Ascending aorta (tissue), 2 donors: ENCODE measurements at places on chromosomes 2 and 18.
A peak's percentile ranks its signal among the peaks of the same experiment; 100 is the strongest.

DNA sequence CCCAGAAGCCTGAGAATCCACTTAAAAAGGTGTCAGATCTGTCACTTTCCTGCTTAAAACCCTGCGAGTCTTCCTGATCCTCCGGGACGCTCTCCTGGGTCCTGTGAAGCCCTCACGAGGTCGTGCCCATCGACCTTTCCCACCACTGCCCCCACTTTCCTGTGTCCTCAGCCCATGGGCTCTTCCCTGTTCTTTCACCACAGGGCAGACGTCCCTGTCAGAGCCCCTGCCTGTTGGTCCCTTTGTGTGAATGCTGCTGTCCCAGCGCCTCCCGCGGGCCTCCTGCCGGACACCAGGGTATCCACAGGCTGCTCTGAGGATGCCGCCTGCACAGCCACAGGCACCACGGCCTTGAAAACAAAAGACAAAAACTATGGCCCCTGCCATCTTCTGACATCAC is 125.6 kb downstream of the TMEM18 start:
- no peak for DNase-seq

DNA sequence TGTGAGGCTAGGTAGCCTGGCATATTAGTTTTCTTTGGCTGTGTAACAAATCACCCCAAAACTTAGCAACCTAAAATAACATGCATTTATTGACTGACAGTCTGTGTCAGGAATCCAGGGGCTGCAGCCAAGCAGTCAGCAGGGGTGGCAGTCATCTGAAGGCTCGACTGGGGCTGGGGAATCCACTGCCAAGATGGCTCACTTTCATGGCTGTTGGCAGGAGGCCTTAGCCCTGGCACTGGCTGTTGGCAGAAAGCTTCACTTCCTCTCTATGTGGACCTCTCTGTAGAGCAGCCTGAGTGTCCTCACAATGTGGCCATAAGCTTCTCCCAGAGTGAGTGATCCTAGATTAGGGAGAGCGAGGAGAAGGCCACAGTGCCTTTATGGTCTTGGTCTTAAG is 78.0 kb downstream of the LTBP1 start:
- DNase-seq: no peak

DNA sequence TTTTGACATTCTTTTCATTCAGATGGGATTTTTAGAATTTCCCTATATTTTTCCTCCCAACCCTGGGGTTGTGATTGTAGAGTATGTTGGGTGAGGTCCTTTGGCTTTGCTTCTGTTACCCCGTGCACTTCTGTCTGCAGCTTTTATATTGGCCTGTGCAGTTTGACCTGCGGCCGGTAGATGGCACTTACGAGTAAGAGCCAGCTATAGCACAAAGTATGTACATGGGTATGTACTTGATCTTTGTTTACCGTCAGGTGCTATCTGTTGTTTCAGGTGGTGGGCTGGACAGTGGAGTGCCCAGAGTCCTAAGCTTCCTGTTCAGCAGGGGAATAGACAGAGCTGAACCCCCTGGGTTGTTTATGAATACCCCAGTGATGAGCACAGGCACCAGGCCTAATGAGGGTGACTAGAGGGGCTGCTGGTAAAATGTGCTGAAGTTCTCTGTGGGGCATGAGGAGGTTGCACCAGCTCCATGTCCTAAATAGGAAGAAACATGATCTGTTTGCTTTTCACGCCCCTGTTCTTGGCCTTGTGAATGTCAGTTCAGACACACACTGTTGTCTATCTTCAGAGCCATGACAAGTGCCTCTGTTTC is 58.9 kb upstream of the THUMPD2 start:
- DNase-seq: no peak

- DNase-seq: no peak
These were observed 441.1 kb downstream of the LRATD1 start for GRCh38 chr2:15073664-15074063.

DNA sequence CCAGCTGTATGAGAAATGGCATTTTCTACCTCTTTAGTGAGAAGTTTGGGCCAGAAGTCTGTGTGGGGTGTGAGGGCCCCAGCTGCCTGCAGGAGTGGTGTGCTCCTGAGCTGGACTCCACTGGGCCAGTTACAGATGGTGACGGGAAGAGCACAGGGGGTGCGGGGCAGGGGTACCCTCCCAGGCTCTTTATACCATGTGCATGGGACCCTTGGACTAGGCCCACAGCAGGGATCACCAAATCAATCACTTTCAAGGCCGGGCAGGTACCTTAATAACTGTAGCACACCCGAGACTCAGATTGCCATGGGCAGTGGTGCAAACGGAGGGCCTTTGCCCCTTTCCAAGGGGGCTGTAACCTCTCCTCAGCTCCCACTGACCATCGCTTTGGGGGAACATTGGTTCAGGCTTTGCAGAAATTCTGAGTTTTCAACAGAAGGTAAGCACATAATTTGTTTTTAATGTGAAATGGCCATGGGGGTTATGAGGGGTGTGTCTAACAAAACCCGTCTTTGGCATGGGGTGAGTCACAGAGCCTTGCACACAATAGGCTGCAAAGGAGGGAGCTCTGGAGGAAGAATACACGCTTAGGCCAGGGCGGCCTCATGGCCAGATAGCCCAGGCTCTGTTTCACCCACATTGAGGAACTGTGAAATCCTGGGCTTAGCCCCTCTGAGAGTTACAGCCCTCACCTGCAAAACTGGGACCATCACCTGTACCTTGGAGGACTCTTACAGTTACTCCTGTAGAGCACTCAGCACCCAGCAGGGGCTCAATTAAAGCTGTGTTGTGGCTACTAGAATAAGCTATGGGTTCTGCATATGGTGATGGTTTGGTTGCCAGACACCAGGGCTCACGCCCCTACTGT is 141.0 kb upstream of the BCL2L11 start:
- DNase-seq: no peak

DNA sequence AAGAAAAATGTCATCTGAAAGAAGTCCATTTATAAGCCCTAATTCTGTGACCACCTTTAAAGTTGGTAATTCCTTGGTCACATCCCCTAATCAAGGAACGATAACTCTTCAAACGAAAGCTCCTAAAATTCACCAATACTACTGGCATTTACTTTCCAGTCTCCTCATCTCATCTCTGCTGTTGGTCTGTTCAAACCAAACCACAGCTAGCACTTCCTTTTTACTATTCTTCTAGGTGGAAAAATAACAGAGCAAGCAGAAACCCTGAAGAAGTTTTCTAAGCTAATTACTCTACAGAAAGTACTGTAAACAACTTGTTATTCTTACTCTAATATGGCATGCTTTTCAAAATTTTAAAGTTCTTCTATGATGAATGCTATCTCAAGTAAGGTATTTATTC is 21.6 kb downstream of the TIA1 start:
- DNase-seq: no peak

DNA sequence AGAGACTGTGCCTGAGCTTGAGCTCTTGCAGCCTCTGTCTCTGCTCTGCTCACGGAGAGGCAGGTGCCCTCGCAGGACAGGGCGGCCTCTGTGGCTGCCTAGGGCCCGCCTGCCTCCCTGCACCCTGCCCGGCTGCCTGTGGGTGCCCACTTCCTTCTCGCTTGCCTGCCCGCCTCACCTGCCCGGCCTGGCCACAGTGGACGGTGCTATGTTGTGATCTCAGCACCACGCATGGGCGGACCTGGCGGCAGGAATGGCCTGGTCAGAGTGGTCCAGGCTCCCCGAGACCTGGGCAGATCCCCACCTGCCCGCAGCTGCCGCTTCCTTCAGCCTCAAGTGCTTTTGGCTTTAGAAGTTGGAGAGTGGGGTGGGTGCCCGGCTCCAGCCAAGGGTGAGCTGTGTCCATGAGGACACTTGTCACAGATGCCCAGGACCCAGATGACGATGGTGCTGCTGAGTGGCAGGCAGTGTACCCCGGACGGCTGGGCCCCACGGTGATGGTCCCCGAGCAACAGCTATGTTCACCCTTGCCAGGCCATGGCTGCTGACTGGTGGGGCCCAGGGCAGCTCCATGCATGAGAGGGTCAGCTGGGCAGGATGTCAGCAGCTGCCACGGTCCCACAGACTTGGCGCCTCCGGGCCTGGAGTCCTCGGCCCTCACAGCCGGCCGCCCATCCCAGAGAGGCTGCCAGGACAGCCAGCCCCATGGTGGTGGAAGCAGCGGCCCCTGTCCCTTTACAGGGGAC is 25.3 kb downstream of the RTP5 start:
- no peak for DNase-seq

- no peak for DNase-seq
These were observed 487.4 kb downstream of the EIPR1 start for GRCh38 chr2:2890246-2890645.

DNA sequence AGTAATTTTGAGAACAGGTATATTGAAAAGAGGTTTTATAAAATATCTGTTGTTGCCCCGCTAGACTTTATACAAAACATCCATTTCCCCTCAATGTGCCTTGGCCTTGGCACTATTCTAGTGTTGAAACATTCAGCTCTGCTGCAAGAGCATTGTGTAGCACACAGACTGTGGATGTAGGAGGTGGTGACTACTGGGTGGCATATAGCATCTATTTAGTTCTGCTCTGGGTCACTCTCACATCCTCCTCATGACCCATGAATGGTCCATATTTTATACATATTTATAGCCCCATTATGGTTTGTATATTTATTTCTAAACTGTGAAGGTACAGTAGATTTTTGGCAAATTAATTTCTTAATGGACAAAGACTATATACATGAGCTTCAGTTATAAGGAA is 1022.0 kb upstream of the CELF4 start:
- DNase-seq: no peak

DNA sequence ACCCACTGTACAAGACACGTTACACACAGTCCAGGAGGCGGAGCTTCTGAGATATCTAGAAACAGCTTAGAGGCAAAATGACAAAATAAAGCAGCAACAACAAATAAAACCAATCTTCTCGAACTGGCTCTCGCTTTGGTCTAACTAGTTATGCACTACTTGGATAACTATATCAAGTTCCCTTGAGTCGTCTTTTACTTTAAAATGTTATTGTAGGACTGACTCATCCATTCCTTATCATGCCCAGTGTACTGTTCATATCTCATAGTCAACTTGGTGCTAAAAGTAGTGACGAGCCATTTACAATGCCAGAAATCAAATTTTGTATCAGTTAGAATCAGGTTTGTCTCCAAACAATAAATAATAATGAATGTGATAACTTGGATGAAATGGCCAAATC is 102.5 kb upstream of the SLC35G4 start:
- no peak for DNase-seq

DNA sequence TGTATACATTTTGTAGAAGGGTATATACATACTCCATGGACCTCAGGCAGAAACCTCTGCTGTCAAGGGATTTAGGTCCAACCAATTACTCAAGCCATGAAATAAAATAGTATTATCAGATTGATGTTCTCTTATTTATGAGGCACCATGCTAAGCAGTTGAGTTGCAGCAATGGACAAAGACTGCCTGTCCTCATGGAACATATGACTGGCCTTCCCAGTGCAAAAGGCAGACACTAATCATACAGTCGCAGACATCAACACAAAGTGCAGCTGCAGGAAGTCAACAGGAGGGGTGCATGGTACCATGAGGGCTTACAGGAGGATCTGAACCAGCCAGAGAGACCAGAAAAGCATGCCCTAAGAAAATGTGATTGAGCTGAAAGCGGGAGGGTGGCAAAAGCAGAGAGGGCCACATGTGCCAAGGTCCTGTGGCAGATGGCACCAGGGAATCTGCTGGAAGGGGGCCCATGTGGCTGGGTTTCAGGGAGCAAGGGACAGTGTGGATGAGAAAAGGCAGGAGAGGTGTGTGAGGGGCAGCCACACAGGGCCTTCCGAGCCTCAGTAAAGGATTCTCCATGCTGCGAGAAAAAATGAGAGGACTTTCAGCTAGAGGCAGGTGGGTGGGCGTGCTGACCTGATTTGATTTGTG is 61.4 kb upstream of the RNF152 start:
- DNase-seq: no peak

DNA sequence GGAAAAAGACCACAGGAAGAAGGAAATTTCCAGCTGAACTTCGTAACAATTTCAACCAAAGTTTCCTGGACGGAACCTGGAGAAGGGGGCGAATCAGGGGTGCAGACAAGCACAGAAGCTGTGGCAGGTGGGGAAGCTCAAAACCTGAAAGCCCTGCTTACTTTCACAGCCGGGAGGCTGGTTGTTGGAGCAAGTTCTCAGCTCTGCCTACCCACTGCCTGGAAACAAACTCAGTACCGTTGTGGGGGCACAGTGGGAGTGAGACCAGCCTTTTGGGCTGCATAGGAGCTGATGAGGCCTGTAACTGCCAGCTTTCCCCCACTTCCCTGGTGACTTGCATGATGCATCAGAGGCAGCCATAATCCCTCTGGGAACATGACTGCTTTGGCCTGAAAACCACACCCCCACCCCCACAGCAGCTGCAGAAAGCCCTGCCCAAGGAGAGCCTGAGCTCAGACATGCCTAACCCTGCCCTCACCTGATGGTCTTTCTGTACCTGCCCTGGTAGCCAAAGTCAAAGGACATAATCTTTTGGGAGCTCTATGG is 207.0 kb upstream of the VWC2L start:
- no peak for DNase-seq

- DNase-seq: peak; percentile 44
These were observed 69.6 kb upstream of the RAB6C start for GRCh38 chr2:129909651-129910418.

DNA sequence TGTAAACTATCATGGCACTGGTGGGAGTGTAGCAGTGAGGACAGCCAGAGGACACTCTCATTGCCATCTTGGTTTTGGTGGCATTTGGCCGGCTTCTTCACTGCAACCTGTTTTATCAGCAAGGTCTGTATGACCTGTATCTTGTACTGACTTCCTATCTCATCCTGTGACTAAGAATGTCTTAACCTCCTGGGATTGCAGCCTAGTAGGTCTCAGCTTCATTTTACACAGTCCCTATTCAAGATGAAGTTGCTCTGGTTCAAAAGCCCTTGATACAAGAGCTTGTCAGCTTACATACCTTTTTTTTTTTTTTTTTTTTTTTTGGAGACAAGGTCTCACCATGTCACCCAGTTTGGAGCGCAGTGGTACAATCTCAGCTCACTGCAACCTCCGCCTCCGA is 110.9 kb downstream of the METTL8 start:
- no peak for DNase-seq

DNA sequence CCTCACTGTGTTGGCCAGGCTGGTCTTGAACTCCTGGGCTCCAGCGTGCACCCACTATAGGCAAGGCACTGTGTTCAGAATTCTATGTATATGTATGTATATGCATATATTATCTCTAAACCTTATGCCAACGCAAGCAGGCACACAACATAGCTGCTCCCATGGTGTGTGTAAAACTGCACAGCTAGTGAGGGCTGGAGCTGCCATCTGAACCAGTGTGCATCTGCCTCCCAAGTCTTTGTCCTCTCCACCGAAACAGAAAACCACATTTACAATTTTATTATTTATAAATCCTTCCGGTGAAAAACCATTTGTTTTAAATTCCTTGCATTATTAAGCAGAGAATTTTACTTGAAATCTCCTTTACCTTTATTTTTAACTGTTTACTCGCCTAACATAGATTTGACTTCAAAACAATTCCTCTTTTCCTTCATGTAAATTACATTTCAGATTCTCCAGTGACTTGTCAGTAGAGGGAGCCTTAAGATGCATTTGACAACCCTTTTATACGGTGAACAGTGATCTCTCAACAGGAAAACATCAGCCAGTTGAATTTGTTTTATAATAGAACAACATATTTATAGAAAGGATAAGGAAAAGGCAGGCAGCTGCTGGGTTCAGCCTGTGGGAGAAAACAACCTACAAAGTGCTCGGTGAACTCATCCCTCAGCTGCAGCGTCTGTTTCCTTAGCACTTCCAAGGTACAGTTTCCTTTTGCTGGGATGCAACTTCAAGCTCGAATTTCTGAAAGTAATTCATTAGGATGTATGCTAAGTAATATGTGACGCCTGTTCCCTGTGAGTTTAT is 101.2 kb downstream of the MYT1L start:
- no peak for DNase-seq

- DNase-seq: no peak
These were observed 479 bp downstream of the SCN9A start for GRCh38 chr2:166375195-166375735.
